ENCODE measurements at places on chromosomes 6 and 20.

DNA sequence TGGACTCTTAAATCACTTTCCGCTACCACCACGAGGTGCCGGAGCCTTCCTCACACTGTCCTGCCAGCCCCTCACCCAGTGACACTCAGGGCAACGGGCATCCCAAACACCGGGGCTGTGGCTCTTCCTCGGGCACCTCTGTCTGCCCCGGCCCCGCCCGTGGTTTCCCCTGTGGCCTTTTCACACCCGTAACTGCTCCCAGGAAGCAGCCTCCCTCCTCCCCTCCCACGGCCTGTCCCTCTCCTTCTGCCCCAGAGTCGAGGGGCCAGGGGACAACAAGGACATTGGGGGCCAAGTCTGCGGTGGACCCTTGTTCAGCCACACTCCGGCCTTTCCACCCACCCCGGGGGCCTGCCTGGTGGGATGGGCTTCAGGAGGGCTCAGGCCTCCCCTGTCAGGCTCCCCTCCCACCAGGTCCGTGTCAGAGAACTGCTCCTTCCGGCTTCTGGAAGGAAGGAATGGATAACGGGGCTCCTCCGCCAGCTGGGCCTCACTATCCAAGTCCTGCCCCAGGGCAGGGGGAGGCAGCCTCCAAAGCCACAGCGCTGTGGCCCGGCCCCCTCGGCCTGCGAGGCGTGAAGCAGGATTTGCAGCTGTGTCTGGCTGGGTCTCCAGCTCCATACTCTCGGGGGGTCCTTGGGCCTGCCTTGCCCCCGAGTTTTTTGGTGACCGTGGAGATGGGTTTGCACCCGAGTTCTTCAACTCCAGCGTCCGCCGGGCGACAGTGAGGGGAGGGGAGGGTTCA is 54.7 kb upstream of the CHRNA4 start:
- no peak for DNase-seq

DNA sequence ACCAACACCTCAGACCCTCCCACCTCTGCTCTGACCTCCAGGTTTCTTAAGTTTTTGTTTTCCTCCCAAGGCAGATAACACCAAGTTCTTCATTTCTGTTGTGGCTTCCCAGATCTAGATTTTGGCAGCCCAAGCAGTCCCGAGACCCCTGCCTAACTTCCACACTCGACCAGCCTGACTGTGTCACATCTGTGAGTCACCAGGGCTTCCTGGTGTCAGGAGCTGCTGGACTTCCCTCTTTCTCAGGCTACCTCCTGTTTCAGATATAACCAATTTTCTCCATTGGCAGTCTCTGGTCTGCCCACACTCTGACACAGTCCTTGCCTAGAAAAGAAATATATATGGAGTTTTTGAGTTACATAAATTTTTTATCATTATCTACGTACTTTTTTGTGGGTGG is 46.1 kb upstream of the CCN6 start:
- no peak for DNase-seq

- DNase-seq = no peak
Observed at GRCh38 chr6:37862430-37862829, 42.9 kb downstream of the ZFAND3 start.

DNA sequence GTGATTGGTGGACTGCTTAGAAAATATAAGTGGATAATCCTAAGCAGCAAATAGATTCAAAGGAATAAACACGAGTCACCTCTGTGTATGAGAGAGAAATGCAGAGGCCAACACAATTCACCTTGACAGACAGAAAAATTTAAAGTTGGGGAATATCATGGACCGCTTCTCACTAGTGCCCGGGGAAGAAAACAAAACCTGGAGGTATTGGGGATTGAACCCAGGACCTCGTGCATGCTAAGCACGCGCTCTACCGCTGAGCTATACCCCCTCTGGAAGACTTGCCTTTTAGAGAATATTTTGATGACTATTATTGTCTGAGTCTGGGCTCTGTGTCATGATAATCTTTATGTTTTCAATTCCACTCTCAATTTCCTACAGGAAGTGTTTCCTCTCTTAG is 111.9 kb downstream of the TRIM27 start:
- no peak for DNase-seq

- DNase-seq = no peak
Observed at GRCh38 chr6:165552248-165552736, 110.7 kb downstream of the PDE10A start.

DNA sequence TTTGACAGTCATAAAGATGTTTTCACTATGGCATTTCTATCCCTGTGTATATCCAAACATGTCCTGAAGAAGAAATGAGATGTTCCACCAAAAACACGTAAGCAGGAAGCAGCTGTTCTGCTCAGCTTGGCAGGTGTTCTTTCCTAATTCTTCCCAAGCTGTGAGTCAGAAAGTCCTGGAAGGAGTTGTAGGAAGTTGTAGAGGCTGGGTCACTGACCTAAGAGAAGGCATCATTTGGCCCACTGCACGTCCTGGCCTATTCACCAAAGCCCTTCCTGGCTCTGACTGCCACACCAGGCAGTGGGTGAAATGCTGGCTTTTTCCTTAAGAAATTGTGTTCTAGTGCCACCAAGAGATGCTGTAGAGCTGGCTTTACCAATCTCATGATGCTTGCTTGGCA is 40.3 kb downstream of the STX11 start:
- no peak for DNase-seq

All from A549 (cell line).